Stimulated activated CD8-positive, alpha-beta memory T cell treated with anti-CD3 and anti-CD28 coated beads, Interleukin-7, amount 100 ng/mL, for 1 hour (primary cell): ENCODE measurements at places on chromosomes 4 and X.

DNA sequence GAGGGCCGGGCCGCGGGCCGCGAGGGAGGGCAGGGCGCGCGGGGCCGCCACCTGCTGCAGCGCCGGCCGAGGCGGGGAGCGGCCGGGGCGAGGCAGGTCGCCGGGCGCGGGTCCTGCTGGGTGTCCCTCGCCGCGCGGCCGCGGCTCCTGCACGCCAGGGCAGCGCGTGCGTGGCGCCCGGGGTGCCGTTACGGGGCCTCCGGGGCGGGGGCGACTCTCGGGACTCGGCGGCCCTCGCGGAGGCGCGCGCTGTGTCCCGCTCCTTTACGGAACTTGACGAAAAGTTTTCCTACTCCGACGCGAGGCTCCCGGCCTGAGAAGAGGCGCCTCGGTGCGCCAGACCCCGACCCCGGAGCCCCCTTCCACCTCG is 329 bp downstream of the TBC1D14 start:
- DNase-seq, result no peak

DNA sequence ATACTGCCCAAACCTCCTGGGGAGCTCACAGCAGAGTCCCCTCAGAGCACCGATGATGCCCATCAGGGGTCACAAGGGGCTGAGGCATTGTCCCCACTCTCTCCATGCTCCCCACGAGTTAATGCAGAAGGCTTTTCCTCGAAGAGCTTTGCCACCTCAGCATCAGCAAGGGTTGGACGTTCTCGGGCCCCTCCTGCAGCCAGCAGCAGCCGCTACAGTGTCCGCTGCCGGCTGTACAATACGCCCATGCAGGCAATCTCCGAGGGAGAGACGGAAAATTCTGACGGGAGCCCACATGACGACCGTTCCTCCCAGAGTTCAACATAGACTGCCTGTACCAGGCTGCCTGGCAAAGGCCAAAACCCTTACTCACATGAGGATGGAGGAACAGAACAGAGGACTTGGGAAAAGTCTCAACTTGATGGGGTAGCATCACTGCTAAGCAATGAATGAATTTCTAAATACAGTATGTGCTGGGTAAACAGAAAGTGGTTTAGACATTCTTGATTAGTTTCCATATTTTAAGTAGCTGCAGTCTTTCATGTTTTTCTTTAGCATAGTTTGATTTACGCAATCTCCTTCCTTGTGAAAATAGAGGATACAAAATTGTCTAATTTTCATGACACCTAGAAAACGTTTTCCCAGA is 5.0 kb upstream of the SCML1 start:
- DNase-seq, result no peak

DNA sequence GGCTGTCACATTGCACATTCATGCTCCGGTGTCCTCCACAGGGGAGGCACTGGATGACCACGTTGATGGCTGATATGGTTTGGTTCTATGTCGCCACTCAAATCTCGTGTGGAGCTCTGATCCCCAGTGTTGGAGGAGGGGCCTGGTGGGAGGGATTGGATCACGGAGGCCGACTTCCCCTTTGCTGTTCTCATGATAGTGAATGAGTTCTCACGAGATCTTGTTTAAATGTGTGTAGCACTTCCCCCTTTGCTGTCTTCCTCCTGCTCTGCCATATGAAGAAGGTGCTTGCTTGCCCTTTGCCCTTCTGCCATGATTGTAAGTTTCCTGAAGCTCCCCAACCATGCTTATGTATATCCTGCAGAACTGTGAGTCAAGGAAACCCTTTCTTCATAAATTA is 22.3 kb upstream of the NAT8L start:
- no peak for DNase-seq

DNA sequence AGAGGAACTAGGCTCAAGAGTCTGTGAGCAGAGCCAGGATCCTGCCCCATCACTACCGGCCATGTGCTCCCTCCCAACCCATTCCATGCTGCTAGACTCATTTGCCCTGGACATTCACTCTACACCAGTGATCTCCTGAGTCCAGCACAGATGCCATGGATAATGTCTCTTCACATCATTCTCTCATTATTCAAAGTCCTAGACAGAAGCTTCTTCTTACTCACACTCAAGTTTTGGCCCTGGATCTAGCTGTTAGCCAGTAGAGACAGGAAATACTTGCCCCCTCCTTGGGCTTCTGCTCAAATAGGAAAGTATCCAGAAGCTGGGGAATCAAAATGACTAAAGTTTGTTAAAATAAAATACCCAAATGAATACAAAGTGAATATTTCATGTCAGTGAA is 266.8 kb upstream of the LDB2 start:
- no peak for DNase-seq

DNA sequence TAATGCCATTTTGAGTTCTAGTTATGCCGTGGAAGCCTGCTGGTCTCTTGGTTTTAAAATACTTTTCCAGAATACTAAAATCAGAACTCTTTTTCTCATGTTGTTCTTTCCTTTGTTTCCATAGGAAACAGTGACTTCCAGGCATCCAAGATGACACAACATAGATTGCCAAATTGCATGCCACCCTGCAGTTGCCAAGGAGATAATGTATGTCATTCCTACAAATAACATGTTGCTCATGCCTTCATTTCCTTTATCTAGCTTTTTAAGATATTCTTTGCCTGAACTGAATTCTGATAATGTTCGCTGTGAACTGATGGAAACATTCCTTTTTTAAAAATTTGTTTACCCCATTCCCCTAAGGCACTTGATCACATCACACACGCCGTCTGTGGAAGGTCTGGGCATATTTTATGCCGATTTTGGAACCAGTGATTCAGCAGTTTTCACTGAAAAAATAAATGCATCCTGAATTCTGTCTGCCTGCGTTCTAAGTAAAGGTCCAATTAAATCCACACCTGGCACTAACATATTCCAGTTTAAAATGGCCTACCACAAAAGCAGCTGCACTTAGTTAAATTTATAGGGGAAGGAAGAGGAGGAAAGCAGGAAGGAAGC is 38.0 kb upstream of the COX7B2 start:
- DNase-seq, result no peak

DNA sequence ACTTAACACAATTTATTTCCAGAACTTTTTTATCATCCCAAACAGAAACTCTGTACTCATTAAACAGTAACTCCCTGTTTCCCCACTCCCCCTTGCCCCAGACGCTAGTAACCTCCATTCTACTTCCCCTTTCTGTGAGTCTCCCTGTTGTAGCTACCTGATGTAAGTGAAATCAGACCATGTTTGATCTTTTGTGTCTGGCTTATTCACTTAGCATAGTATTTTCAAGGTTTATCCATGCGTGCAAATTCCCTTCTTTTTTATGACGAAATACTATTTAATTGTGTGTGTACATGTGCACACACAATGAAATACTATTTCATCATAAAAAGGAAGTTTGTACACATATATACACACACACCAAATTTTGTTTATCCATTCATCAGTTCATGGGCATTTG is 5.2 kb downstream of the PKD2 start:
- DNase-seq, result no peak

GRCh38 chrX:141341743-141342142 is 99.4 kb upstream of the SPANXC start:
- no peak for DNase-seq

GRCh38 chrX:72306851-72307645 is 1.3 kb upstream of the CITED1 start:
- DNase-seq, result no peak

DNA sequence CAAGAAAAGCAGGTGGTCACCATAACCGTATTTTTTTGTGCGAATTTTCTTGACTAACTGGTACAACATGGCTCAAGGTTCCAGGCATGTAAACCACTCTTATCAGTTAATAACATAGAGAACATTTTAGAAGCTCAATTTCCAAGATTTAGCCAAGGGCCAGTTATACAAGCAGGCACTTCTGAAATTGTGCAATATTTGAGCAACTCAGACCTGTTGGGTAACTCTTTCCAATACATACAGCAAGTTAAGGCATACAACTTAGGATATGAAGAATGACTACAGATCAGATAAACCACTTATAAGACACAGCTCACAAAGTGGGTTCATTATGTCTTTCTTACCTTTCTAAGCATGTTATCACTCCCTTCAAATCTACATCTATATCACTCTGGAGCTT is 43.9 kb downstream of the ZNF280C start:
- DNase-seq, result no peak

DNA sequence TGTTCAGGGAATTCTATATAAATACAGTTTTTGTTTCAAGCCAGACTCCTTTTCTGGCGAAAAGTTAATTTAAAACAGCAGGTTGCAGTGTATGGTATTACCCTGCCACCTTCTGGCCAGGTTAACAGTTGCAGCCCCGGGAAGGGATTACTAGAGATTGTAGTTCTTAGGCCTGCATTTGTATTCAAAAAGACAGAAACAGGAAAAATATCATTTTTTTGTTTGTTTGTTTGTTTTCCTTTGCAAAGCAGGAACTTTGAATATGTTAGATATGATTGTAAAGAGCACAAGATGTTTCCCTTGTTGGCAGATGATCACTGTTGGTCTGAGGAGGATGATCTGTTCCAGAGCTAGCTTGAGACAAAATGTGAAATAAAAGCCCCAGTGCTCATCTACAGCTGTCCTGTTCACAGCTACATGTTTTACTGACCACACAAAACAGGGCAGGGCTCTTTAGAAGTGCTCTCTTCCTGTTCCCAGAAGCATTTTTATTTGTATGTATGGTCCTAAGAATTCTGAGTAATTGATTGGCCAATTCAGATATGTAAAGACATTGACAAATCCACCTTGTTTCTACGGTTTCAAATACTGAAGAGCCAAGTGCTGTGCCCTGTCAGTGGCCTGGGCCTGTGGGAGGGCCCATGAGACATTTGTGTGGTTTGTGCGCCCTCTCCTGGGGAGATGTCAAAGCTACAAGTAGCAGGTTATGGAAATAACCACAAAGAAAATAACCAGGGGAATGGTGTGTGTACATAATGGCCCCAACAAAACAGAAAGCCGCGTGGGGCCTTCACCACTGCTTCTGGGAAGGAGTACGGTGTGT is 57.9 kb downstream of the CLDN22 start:
- peak; percentile 39 for DNase-seq

GRCh38 chrX:10190367-10190766 is 33.6 kb downstream of the CLCN4 start:
- DNase-seq, result no peak

DNA sequence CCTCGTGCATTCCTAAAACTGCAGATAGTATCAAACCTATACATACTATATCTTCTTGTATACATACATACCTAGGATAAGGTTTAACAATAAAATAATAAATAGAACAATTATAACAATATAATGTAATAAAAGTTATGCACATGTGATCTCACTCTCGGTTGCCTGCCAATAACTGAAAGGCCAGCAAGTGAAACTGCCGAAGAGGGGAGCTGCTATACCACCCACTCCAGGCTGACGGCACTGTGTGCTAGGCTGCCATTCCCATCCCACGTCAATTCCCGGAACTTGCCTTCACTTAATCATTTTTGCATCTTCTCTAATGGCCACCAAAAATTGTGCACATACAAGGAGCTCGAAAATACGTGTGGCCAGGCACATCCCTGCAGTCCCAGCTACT is 451.1 kb upstream of the FAT1 start:
- no peak for DNase-seq

DNA sequence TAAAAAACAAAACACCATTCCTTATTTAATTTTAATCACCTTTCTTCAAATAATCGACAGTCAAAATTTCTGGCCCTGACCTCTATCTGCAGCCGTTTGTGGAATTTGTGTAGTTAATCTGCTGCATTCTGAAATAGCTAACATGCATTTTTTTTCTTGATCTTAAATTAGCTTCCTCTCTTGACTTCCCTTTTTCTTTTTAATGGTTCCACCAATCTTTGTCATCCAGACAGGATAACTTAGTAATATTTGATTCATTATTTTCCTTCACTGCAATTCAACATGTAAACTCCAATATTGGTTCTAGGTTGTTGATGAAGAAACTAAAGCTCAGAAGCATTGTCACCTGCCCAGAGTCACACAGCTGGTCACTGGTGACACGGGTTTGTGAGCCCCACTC is 77.3 kb downstream of the ARHGAP10 start:
- no peak for DNase-seq

GRCh38 chrX:104084534-104085277 is 8.7 kb upstream of the TMSB15C start:
- DNase-seq, result no peak

DNA sequence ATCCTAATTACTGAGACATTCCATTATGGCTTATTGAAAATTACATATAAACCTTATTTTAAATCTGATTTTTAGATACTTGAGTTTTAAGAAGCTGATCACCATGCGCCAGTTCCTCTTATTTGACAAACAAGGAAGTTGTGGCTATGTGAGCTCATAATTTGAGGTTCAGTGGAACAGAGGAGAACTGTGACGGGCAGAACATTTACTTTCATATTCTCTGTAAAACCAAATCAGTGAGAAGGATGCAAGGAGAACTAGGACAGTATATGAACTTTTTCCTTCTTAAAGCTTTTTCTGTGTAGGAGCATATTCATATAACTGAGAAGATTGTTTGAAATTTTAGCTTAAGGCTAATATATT is 25.3 kb downstream of the STIM2 start:
- no peak for DNase-seq

DNA sequence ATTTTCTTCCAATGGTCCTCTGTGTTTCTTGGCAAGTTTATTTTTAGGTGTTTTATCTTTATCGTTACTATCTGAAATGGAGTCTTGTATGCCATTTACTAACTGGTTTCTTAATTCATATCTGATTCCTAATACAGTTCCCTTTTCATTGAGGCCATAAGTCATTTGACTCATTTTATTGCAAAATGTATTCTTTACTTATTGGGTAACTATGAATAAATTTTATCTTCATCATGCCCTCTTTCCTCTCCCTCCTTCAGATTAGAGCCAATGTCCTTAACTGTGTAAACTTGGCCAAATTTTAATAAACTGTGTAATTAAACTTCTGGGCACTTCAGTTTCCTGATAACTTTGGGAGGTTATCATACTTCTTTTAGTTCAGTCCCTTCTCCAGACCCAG is 19.3 kb upstream of the MSMO1 start:
- no peak for DNase-seq

DNA sequence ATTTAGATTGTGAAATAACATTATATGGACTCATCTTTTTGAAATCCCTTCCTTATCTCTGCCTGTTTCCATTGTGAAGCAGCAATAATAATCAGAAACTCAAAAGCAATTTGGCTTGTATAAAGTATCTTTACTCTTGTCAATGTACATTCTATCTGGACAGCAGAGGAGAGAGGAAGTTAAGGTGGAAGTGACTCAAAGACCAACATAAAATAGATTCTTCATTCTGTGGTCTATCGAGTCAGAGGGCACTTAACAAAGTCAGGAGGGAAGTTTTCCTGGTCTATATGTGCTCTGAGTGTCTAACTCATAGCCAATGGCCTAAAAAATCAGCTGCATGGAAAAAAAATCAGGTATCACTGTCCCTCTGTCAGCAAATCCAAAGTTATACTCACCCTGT is 155.5 kb downstream of the EMCN start:
- DNase-seq, result no peak
